ENCODE measurements at places on chromosomes 7 and 10. TPM values are rescaled to one million over a fixed set of nuclear protein-coding genes. Genes with fewer than 3 reads are reported as not detected.

The RTKN2 gene
- polyA plus RNA-seq, result 3.7 TPM

The CALCR gene
- polyA plus RNA-seq, result 0.06 TPM

The DRGX gene
- 0.10 TPM for polyA plus RNA-seq

The HTRA1 gene
- 50.7 TPM for polyA plus RNA-seq

The PLEKHA1 gene
- 23.0 TPM for polyA plus RNA-seq

The TMEM130 gene
- polyA plus RNA-seq, result 0.34 TPM

The GBX1 gene
- not detected for polyA plus RNA-seq

The GAD2 gene
- not detected for polyA plus RNA-seq

The TMEM236 gene
- polyA plus RNA-seq, result 0.75 TPM

The GPR37 gene
- polyA plus RNA-seq, result 0.78 TPM

The SLC12A9 gene
- 29.2 TPM for polyA plus RNA-seq

The PLXNA4 gene
- polyA plus RNA-seq, result 0.69 TPM

The CDH23 gene
- polyA plus RNA-seq, result 4.5 TPM

The CPED1 gene
- 2.2 TPM for polyA plus RNA-seq

The FEZF1 gene
- polyA plus RNA-seq, result not detected

The TMEM72 gene
- 0.04 TPM for polyA plus RNA-seq
